DND-41 (cell line): ENCODE measurements at places on chromosomes 6 and 20.

DNA sequence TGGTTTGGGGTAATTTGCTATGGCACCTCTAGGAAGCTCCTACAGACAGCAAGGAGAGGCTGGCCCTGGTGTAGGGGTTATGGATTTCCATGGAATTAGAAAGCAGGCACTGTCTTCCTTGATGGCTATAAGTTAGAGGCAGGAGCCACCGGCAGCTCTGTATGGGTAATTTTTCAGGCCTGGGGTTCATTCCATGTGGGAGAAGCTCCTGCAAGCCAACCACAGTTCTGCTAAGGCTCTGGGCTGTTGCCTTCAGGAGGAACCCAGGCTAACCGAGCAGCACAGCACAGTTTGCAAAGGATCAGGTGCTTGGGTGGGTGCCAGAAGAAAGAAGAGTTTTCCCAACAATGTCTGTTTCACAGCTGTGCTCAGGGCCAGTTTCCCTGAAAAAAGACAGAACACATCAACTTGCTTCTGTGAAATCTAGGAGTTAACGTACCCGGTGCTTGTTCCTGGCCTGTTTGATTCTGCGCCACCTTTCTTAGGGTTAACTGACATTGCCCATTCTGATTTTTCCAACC lies 162.8 kb upstream of the MYLIP start:
- no peak for DNase-seq

DNA sequence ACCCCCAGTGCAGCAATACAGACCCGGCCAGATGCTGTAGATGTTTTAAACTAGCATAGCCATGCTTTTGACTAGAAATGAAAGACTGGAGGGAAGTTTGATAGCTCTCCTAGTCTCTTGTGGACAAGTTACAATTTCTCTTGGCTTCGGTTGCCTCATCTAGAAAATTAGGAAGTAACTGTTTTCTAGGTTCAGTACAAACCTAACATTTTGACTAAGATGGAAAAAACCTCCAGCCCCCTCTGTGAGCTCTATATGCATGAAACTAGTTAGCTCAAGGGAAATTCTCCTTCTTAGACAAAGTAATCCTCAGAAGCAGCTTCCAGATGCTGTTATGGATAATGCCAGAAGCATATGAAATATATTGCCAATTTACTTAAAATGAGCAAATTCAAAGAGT lies 86.6 kb downstream of the RNF144B start:
- no peak for DNase-seq

GRCh38 chr6:39420300-39421265 lies 98.1 kb upstream of the KCNK16 start:
- DNase-seq = no peak

DNA sequence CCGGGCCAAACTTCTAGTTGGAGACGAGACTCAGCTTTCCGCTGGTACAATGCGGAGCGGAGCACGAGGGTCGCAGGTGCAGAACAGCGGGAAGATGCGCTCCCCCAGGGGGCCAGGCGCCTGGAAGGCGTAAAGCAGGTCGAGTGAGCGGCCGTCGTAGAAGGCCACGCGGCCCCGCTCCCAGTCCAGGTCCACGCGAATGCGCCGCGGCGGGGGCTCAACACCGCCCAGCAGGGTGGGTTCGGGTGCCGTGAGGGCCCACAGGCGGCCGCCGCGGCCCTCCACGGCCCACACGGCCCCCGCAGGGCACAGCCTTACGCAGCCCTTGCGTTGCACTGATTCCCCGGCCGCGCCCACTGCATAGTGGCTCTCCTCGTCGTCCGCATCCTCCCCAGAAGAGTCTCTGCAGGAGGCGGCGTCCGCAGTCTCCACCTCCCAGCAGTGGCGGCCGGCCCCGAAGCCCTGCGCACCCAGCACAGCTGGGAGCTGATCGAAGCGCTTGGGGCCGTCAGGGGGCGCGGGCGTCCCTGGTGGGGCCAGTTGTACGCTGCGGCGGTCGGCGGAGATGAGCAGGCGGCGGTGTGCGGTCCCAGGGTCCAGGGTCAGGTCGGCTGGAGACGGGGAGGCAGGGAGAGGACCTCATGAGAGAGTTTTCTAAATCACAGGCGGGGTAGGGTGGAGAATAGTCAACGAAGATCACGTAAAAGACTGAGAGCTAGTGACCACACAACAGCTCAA lies 4.3 kb downstream of the PPP1R11 start:
- no peak for DNase-seq

DNA sequence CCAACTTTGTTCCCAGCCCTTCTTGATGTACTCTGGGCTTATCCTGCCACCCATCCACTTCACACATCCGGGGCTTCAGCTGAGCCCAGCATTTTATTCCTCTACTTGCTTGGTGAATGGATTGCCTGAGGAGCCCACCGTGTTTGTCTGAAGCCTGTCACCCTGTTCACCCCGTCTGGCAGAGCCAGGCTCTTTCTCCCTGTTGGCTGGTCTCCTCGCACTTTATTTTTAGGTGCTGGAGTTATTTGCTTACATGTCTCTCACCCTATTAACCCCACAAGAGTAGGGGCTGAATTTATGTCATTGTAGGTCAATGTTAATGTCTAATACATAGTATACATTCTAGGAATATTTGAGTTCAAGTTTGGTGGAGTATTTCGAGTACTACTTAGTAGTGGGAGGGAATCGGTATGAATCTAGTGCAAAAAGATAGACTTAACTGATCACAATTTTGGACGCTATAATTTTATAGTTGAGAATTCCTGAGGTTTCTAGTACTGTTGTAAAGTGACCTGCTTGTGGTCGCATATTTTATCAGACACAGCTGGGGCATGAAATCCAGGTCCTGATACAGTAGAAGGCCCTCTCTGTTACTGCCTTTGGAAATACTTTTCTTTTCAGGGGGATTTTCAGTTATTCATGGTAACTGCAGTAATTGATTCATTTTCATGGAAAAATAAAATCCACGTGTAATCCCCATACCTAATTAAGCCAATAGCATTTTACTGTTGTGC lies 10.8 kb downstream of the JARID2 start:
- no peak for DNase-seq

DNA sequence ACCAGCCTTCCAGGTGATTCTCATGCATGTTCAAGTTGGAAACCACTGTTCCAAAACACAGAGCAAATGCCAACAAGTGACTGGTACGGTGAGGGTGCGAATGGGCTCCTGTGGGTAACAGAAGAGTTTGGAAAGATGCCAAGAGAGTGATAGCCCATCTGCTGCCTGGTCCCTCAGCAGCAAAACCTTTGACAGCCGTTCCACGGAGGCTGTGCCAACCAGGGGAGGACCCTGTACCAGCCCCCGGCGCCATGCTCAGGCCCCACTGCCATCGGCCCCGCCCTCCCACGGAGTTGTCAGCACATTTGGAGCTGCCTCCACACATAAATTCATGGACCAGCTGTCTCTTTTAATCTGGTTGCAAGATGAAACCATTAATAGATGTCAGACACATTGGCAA lies 4.4 kb upstream of the PTPRT start:
- no peak for DNase-seq

- no peak for DNase-seq
Measured at GRCh38 chr6:88171312-88171711, 5.2 kb upstream of the CNR1 start.

DNA sequence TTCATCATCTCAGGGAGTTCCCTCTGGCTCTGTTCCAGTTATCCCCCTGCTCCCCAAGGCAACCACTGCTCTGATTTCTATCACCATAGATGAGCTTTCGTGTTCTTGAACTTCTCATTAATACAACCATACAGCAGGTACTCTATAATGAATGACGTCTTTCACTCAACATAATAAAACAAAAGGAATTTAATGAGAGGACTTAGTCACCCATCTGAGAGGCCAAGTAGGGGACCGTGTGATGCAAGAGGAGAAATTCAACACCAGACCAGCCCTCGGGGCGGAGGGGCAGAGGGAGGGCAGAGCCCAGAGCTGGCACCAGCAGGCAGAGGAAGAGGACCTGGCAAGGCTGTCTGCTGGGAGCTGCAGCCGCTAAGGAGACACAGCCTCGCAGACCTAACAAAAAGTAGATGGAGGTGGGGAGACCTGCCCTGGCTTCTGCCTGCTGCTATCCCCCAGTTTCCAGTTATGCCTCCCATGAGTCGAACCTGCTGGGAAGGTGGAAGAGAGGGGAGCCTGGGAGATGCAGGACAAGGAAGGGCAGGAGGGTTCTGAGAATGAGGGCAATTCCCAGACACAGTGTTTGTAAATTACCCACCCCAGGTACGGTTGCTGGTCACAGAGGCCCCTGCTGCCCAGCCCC lies 13.8 kb downstream of the CCN5 start:
- DNase-seq = no peak

DNA sequence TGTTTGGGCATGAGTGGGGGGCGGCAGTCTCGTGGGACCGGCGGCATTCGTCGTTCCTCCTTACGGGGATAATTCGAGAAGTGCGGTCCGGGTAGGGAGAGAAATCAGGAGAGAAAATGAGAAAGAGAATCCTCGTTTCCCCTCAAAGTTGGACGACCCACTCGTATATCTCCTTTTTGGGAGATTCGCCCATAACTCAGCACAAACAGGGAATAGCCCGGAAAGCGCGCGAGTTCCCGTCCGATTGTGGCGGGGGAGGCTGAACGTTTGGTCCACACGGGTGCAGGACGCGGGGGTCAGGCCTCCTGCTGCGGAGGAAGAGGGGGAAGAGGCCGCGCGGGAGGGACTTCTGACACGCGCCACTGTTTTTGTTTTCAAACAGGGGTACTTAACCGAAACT lies 42.4 kb downstream of the POPDC3 start:
- DNase-seq = no peak

GRCh38 chr20:41989935-41990635 lies 371.9 kb upstream of the CHD6 start:
- DNase-seq = no peak

DNA sequence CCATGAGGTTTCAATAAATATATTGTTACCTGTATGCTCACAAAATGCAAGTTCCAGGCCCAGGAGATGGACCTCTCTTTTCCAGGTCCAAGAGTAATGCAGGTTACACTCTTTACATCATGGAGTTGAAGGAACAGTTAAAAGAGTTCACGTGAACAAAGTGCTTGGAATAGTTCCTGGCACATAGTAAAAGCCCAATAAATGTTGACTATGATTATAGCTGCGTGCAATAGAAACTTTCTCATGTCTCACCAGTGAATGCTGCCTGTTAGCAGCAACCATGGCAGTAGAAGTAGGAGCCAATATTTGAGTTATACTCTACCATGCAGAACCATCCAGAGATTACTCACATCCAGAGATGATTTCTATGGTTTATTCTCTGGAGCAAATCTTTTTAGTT lies 707.5 kb downstream of the DHX35 start:
- DNase-seq = no peak

DNA sequence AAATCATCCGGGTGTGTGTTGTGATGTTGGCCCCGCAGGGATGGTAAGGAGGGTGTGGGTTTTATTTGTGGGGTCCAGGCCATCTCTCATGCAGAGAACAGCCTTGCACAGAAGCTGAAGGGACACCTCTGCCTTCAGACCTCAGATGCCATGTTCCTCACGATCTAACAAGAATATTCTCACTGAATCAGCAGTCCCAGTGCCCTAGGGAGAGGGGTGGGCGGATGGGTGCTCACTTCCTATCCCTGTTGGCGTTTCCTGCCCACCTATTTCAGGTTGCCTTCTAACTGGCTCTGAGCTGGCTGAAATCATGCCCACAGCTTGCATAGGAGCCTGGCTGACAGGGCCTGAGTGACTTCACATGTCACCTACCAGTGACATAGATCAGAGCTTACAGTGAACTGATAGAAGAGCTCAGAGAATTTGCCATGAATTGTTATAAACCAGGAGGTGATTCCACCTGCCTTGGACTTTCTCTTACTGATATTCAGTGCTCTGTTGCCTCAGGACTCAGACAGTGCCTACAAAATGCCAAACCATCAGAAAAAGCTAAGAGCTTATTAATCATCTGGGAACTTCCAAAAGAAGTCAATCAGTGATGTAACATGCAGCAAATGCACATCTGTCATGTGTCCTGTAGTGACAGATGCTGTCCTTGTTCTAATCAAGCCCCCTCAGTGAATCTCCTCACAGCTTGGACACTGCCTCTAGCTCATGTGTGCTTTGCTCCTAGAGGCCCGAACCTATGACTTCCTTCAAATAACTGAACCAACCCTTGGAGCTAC lies 285.8 kb upstream of the PRND start:
- DNase-seq = no peak

- DNase-seq = no peak
Measured at GRCh38 chr6:15581751-15582150, 81.1 kb downstream of the DTNBP1 start.

DNA sequence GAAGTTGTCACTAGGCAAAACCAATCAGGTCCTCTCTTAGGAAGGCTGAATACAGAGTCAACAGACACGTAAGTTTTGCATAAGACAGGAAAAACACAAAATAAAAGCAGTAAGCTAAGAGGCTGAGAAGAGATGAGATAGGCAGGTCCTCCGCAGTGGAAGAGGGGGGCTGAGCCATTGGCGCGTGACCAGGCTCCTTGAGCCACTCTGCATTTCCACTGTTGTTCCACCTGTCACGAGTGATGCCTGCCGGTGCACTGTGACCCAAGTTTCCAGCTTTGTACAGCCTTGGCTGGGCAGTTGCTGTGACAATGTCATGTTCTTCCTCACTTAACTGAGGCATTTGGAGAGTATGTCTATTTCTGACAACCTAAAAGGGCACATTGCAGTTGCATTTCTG lies 58.6 kb downstream of the NUDT3 start:
- DNase-seq = no peak

DNA sequence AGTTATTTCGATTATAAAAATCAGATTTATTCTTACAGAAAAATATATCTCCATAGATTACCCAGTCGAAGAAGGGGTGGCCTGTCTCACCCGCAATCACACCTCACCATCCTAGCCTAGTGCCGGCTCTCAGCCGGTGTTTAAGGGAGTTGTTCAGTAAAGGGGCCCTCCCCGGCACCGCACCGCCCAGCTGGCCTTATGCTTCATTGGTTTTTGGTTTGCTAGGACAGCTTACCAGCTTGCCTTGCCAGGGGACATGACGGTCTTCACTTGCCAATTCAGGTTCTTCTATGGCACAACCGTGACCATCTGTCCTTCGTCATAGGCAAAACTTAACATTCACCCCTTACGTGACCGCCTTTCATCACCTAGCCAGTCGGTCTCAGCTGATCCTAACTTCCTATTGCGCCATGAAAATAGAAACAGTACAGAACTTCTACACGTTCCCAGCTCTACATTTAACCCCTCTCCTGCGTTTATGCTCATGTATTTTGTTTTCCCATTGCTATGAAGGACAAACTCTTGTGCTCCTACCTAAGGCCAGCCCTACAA lies 44.7 kb upstream of the SLC22A16 start:
- DNase-seq = no peak

- no peak for DNase-seq
Measured at GRCh38 chr6:49912196-49912595, 45.9 kb upstream of the CRISP1 start.
